ENCODE measurements at places on chromosomes 7 and 10. TPM values are rescaled to one million over a fixed set of nuclear protein-coding genes. Genes with fewer than 3 reads are reported as not detected.

DNA sequence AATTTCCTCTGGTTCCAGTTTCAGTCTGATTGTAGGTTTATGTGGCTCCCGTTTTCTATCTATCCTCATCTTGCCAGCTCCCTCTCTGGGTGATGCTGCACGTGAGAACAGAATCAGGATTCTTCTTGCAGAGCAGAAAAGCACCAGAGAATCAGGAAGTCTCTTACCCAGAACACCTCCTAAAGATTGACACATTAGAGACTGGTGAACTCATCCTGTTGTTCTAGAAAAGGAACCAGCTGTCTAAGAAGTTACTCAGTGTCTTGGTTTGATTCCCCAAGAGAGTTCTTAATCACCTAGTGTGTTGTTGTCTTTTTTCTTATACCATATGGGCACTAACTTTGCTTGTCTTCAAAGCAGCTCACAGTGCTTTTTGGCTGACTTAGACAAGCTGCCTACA is 152.4 kb downstream of the DGKI start:
- peaks cover 2% of the 10 kb centered on the region for H3K27me3 ChIP-seq
- no peak overlapping the region for H3K4me3 ChIP-seq
- no peaks in the 10 kb centered on the region for H3K36me3 ChIP-seq
- no peaks in the 10 kb centered on the region for H3K4me1 ChIP-seq

FAM25C gene
- total RNA-seq, result not detected

ACHE gene
- 0.84 TPM for total RNA-seq

MMD2 gene
- total RNA-seq, result not detected

- peaks cover 12% of the 10 kb centered on the region for H3K27me3 ChIP-seq
- H3K36me3 ChIP-seq, result no peaks in the 10 kb centered on the region
- H3K4me1 ChIP-seq, result peaks cover 7% of the 10 kb centered on the region
- DNase-seq, result no peak
- no peak overlapping the region for H3K27ac ChIP-seq
Measured at GRCh38 chr10:101566333-101567164, 21.5 kb downstream of the POLL start.

GRCh38 chr10:74704629-74705357 is 121.6 kb upstream of the KAT6B start:
- no peak overlapping the region for H3K27ac ChIP-seq
- no peaks in the 10 kb centered on the region for H3K27me3 ChIP-seq
- DNase-seq, result no peak
- no peaks in the 10 kb centered on the region for H3K4me1 ChIP-seq
- no peaks in the 10 kb centered on the region for H3K36me3 ChIP-seq
- H3K4me3 ChIP-seq, result no peak overlapping the region

KLLN gene
- total RNA-seq, result 0.69 TPM

PARD3 gene
- total RNA-seq, result 0.63 TPM

DNA sequence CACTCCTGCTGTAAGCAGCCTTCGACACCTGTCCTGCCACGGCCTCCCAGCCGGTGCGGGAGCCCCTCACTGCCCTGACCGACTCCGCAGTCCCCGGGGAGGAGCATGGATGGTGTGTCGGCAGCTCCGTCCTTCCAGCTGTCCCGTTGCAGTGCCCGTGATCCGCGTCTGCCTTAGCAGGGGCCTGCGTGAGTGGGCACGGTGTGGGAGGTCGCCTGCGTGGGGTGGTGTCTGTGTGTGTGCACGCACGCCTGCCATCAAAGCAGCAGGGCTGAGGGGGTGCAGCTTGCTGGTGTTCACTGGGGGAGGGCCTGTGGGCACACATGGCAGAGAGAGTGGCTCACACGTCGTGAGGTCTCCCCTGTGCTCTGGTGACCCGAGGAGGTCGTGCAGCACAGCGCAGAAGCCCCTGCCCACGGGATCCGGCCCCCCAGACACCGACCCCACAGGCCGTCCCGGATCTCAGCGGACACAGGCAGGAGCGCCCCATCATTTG is 10.3 kb downstream of the MAFK start:
- H3K36me3 ChIP-seq, result peaks cover 24% of the 10 kb centered on the region
- H3K27ac ChIP-seq, result no peak overlapping the region
- peaks cover 9% of the 10 kb centered on the region for H3K4me1 ChIP-seq
- H3K27me3 ChIP-seq, result no peaks in the 10 kb centered on the region

FOXI2 gene
- not detected for total RNA-seq

WDR86 gene
- 26.0 TPM for total RNA-seq

DNA sequence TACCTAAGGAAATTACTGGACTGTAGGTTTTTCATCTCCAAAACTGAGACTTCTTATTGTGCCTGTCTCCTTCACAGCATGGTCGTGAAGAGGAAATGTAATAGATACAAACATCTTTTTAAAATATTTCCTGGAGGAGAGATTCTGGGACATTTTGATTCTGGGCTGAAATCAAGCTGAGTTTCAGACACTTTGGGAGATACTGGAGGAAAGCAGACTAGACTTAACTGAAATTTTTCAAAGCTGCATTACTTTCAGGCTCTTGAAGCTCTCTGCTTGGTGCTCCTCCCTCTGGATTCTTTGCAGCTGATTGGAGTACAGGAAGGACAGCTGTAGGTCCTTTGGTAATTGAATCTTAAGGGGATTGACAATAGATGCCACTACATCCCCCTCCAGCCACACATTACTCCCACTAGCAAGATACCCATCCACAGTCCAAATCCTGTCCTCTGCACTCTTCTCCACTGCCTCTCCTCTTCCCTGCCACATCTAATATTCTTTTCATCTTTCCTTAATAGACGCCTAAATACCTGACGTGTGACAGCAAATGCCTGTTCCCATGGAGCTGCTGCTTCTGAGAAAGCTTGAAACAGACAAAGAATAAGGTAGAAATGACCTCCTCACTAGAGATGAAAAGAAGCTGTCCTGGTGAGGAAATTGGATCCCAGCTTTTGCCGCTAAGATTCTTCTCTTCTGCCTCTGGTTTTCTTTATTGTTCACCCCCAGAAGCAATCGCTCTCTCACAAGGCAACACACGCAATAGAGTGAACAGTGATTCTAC is 111.5 kb upstream of the PHYHIPL start:
- no peak for DNase-seq
- no peak overlapping the region for H3K27ac ChIP-seq
- H3K36me3 ChIP-seq, result no peaks in the 10 kb centered on the region
- H3K4me3 ChIP-seq, result no peak overlapping the region
- no peaks in the 10 kb centered on the region for H3K4me1 ChIP-seq

VSIR gene
- 83.2 TPM for total RNA-seq

DNA sequence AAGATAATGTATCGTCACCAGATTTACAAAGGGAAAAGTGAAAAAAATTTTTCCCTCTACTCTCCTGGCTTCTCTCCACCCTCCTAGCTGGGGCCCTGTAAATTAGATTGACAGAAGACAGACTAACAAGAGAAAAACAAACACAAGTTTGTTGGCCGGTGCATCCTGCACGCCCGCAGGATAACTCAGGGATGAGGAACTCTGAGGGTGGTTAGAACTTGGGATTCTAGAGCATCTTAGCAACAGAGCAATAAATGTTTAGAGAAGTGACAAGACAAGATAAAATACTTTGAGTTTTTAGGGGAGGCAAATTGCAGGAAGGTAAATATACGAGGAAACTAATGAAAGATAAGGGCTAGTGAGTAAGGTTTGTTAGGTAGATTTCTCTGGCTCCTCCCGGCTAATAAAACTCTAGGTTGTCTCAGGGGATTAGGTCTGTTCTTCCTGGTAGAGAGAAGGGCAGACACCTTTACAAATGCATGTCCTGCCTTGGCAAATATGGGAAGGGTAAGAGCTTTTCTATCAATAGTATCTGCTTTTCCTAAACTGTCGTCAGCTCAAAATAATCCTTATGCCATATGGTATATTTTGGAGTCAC is 4.3 kb upstream of the UCN3 start:
- H3K4me3 ChIP-seq, result no peak overlapping the region
- H3K36me3 ChIP-seq, result no peaks in the 10 kb centered on the region
- no peak overlapping the region for H3K27ac ChIP-seq
- H3K4me1 ChIP-seq, result no peaks in the 10 kb centered on the region
- DNase-seq, result no peak
- no peaks in the 10 kb centered on the region for H3K27me3 ChIP-seq

PRXL2A gene
- total RNA-seq, result 5.7 TPM

AKR1C1 gene
- 1.3 TPM for total RNA-seq

GRCh38 chr7:120412139-120413050 is 139.4 kb downstream of the KCND2 start:
- H3K4me3 ChIP-seq, result no peak overlapping the region
- no peaks in the 10 kb centered on the region for H3K36me3 ChIP-seq
- no peak overlapping the region for H3K27ac ChIP-seq
- no peaks in the 10 kb centered on the region for H3K27me3 ChIP-seq
- no peaks in the 10 kb centered on the region for H3K4me1 ChIP-seq

GRCh38 chr7:33185786-33186185 is 56.4 kb downstream of the BBS9 start:
- H3K36me3 ChIP-seq, result peaks cover under 1% of the 10 kb centered on the region
- no peaks in the 10 kb centered on the region for H3K4me1 ChIP-seq
- H3K27me3 ChIP-seq, result no peaks in the 10 kb centered on the region
- H3K27ac ChIP-seq, result no peak overlapping the region
- DNase-seq, result no peak
- no peak overlapping the region for H3K4me3 ChIP-seq

- H3K4me1 ChIP-seq, result no peaks in the 10 kb centered on the region
- H3K36me3 ChIP-seq, result no peaks in the 10 kb centered on the region
- no peak overlapping the region for H3K4me3 ChIP-seq
- peak; percentile 62 for DNase-seq
- no peak overlapping the region for H3K27ac ChIP-seq
- H3K27me3 ChIP-seq, result no peaks in the 10 kb centered on the region
Measured at GRCh38 chr10:74213571-74214162, 62.6 kb downstream of the ADK start.

GRCh38 chr7:39560408-39560807 is 5.8 kb upstream of the YAE1 start:
- H3K4me3 ChIP-seq, result no peak overlapping the region
- no peaks in the 10 kb centered on the region for H3K36me3 ChIP-seq
- no peak for DNase-seq
- H3K27me3 ChIP-seq, result no peaks in the 10 kb centered on the region
- peaks cover 2% of the 10 kb centered on the region for H3K4me1 ChIP-seq
- H3K27ac ChIP-seq, result no peak overlapping the region

PRLHR gene
- not detected for total RNA-seq

JCAD gene
- total RNA-seq, result 0.06 TPM

DNA sequence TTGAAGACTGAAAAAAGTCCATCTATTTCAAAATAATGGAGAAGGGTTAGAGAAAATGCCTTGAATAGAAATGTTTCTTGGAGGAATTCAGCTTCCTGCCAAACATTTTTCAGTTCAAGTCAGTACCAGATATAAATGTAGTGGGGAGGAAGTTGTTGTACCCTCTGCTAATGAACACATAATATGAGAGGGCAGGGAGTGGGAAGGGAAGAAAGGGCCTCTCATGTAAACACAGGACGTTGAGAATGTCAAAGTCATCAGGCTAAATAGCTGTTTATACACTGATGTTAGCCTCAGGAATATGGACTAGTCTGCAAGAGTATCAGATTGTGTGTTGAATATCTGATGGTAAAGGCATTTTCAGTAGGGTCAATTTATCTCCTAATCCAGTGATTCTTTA is 37.0 kb downstream of the GPR37 start:
- no peak overlapping the region for H3K27ac ChIP-seq
- no peak overlapping the region for H3K4me3 ChIP-seq
- no peaks in the 10 kb centered on the region for H3K36me3 ChIP-seq
- H3K4me1 ChIP-seq, result no peaks in the 10 kb centered on the region
- no peaks in the 10 kb centered on the region for H3K27me3 ChIP-seq
- no peak for DNase-seq

SFRP4 gene
- not detected for total RNA-seq

RBM20 gene
- 0.09 TPM for total RNA-seq

DNA sequence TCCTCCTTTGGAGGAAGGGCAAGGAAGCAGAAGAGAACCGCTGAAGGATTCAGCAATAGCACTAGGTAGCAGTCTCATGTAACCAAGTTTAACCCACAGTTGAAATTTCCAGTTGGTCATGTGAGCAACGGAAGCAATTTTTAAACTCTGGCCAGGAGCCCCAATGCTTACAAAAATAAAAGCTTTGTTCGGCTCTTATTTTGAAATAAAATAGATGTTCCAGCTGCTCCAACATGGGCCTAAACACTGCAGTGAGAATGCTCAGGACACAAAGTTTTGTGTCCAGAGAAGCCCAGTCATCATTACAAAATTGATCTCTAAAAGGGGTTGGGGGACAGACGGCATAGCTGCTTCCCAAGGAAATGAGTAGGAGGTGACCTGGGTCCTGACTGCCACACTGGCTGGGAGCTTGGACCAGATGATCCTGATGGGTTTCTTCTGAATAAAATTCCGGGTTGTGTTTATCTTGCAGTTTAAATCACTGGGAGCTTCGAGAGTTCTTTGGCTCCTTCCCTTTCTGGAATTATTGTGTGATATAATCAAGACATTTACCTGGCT is 452 bp upstream of the TMEM140 start:
- no peaks in the 10 kb centered on the region for H3K27me3 ChIP-seq
- peaks cover 24% of the 10 kb centered on the region for H3K4me1 ChIP-seq
- no peak for DNase-seq
- no peaks in the 10 kb centered on the region for H3K36me3 ChIP-seq

DNA sequence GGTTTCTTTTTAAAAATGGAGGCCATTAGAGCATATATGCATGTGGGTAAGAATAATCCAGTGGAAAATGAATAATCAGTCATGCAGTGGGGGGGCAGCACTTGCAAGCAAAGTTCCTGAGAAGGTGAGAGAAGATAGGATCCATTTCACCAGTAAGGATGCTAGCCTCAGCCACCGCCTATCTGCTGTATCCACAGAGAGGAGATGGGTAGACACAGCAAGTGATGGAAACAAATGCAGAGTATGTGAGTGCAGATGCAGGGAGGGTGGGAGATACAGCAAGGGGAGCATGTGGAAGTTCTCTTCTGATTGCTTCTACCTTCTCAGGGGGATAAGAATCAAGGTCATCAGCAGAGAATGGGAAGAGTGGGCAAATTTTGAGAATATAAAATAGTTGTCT is 171.4 kb upstream of the PDE1C start:
- no peak overlapping the region for H3K27ac ChIP-seq
- DNase-seq, result no peak
- H3K4me1 ChIP-seq, result no peaks in the 10 kb centered on the region
- no peak overlapping the region for H3K4me3 ChIP-seq
- H3K27me3 ChIP-seq, result no peaks in the 10 kb centered on the region

- H3K4me1 ChIP-seq, result peaks cover 10% of the 10 kb centered on the region
- H3K27ac ChIP-seq, result no peak overlapping the region
- H3K36me3 ChIP-seq, result no peaks in the 10 kb centered on the region
- H3K27me3 ChIP-seq, result no peaks in the 10 kb centered on the region
Measured at GRCh38 chr7:12727455-12728191, 40.2 kb downstream of the ARL4A start.

Measured in T-cell (primary cell).